ENCODE measurements at places on chromosomes 2 and 18. TPM values are rescaled to one million over a fixed set of nuclear protein-coding genes. Genes with fewer than 3 reads are reported as not detected.

- no peak for DNase-seq
Observed at GRCh38 chr18:50424877-50425690, 50.2 kb downstream of the SKA1 start.

DNA sequence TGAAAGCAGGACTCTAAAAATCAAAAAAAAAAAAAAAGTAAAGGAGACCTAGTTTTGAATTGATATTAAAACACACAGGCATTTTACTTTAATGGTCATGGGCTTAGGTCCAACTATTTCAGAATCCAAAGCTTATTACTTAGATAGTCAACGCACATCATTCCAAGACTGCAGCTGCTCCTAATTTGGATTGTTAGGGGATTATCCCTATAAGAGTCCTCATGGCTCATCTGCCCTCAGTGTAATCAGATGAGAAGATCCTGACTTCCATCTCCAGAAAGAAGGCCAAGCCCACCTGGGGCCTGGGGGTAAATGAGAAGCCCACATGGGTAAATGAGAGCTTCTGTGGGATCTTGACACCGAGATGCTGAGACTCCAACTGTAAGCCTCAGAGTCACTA is 424.2 kb downstream of the NRXN1 start:
- no peak for DNase-seq

- DNase-seq = no peak
Observed at GRCh38 chr2:46846536-46846935, 69.1 kb downstream of the MCFD2 start.

GRCh38 chr2:31446848-31447247 is 32.3 kb upstream of the XDH start:
- DNase-seq = peak; percentile 11

DNA sequence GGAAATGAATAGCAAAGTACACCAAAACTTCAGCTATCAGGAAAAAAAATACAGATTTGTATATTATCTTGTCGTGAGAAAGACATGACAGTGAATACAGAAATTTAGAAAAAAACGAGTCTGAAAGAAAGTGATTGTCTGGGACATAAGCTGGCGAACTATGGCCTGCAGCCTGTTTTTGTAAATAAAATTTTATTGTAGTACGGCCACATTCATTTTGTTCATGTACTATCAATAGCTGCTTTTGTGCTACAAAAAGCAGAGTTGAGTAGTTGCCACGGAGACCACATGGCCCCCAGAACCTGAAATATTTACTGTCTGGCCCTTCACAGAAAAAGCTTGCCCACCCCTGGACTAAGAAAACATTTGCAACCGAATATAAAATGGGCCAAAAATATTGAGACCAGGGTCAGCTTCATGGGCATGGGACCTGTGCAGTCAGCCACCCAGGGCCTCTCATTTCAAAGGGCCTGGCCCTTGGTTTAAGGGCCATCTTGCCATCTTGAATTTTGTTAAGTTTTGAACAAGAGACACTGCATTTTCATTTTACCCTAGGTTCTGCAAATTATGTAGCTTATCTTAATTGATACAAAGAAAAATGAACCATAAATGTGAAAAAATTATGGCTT is 17.9 kb downstream of the ANTXR1 start:
- no peak for DNase-seq

DNA sequence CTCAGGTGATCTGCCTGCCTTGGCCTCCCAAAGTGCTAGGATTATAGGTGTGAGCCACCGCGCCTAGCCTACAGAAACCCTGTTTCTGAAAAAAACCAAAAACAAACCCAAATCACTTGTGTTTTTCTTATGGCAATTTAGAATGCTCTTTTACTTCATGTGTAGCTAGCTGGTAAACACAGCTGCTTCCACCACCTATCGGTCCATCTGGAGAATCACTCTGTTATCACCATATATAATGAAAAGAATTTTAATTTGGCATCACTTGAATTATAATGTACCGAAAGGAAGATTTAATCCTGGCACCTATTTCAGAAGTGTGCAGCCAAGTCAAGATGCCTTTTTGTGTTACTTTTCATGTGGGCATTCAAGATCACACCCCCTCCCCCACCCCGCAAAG is 86.5 kb upstream of the ITGB6 start:
- no peak for DNase-seq

DNA sequence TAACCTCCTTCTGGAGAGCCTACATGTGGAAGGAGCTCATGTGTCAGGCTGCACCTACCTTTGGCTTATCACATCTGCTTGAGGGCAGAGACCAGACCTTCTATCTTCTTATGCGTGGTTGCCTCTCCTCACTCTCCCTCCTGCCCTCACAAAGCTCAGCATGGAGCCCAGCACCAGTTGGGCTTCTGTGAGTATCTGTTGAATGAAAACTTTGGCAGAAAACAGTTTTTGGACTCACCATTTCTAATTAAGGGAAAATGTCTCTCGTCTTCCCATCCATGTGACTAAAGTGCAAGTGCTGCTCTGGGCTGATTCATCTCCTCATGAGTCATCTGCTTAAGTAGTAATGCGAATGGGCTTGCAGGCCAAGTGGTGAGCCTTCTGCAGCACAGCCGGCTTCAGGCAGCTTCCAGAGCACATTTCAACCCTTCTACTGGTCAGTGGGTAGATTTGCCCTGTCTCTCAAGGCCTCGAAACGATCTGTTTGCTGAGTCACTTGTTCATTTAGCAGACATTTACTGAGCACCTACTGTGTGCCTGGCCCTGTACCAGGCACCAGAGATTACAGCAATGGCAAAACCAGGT is 102.6 kb downstream of the VSNL1 start:
- DNase-seq = no peak

DNA sequence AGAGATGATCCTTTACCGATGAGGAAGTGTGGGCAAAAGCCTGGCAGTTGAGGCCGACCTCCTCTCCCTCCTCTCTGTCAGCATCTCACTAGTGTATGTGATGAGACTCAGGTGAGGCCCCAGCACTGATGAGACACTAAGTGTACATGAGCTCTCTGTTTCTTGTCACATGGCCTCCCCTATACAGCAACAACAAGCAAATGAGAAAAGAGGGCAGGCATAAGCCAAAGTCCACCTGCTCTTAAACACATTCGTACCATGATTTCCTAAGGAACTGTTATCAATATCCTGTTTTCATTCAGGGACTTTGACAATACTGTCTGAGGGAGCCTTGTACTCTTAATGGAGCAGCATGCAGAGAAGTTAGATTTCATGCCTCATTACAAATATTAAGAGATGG is 113.0 kb downstream of the CNTNAP5 start:
- no peak for DNase-seq

DNA sequence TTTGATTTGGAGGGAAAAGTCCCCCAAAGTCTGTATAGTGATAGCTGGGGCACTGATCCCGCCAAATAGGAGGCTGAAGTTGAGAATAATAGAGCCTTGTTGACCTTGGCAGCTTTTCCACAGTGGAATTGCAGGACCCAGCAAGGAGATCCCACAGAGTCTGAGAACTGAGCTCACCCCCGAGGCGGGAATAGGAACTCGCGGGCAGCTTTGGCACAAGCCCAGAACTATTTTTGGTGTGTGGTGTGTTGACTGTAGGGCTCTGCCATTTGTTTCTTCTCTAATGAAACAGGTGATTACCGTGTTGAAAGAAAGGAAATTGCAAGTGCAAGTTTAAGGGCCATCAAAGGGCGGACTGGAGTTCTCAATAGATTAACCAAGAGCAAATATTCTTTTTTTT is 34.0 kb downstream of the SH3RF3 start:
- no peak for DNase-seq

DNA sequence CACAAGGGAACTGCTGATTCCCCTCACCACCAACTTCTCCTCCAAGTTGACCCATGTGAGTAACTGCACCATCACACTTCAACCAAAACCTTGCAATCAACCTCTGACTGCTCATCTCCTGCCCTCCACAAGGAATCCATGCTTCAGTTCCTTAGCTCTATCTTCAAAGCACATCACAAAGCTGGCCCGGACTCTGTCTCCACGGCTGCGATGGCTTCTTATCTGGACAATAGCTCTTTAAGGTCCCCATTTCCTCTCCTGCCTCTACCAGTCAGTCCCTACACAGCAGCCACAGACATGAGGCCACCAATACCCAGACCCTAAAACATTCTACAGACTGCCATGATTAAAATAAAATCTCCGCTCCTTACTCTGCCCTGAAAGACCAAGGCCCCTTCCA is 25.7 kb downstream of the MBOAT2 start:
- DNase-seq = no peak

DNA sequence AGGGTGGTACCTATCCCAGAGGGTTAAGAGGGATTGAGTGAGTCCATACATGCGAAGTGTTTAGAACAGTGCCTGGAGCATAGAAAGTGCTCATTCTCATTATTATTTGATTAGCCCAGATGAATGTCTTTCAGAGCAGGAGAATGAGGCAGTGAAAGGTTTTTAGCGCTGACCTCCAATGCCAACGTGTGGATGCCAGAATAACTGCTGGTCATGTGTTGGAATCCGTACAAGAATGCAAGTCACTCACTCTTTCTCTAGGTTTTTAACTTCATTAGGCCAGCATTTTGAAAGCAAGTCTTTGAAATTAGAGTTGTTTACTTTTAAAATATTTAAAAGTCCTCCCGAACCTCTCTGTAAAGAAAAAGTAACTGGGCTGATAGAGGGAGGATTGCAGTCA is 374.2 kb downstream of the EN1 start:
- no peak for DNase-seq

DNA sequence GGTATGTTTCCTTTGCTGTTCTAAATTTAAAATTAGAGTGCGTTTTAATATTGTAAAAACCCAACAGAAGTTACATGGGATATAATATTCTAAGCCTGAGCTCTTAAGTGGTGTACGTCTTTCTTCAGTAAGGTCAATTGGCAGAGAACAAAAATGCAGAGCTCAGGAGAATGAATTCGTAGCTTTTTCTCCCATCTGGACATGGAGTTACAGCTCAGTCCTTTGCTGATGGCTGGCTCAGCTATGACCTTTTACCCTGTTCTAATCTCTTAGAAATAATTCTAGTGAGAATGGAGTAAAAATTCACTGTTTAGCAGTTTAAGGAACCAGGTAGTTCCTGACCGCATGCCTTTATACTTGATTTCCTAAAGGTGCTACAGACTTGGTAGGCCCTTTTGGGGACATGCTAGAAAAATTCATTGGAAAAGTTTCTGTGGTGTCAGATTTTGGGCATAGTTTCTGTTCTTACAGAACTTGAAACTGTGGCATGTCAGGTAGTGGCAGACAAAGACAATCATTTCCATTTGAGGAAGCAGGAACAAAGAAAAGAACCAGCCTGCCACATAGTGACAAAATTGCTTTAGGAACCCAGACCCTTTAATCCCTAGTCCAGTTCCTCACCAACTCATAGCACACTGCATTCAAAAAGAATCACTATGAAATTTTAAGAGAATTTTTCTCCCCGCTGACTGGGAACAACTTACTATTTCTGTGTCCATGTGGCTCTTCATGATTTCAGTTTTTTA is 566.8 kb upstream of the ZNF804A start:
- no peak for DNase-seq

DNA sequence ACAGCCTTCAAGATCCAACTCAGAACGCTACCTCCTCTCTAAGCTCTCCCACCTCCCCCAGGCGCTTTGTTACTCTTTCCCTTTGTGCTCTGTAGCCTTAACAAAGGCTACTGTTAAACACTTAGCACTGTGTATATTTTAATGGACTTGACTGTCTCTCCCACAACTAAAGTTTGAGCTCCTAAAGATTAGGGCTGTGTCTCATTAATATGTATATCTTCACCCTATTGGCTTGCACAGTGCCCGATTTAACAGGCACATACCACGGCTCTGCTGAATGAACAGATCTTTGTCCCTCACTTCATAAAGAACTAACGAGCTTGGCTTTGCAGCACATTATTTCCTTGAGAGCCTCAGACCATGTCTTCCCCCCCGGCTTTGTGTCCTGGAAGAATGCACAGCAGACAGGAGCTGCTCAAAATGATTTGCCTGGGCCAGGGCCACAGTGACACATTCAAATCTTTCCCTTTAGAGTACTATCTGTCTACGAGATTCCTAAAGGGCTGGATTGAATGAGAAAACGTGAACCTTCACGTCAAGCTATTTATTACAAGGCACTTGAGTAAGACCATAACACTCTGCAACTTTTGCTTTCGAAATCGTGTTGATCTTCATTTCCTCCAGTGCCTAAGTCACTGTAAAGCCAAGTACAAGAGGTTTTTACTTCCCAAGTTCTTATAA is 22.1 kb downstream of the ABHD3 start:
- DNase-seq = no peak

- DNase-seq = no peak
Observed at GRCh38 chr2:102056079-102056581, 64.4 kb downstream of the IL1R2 start.

- no peak for DNase-seq
Observed at GRCh38 chr2:202577250-202578183, 57.3 kb upstream of the FAM117B start.

DUSP11 gene
- 18.0 TPM for polyA plus RNA-seq

RNU2-63P gene
- polyA plus RNA-seq = not detected

TSGA10 gene
- 2.5 TPM for polyA plus RNA-seq

NGEF gene
- polyA plus RNA-seq = 4.2 TPM

CDK15 gene
- polyA plus RNA-seq = 1.6 TPM

NDC80 gene
- 0.77 TPM for polyA plus RNA-seq

PRKAG3 gene
- not detected for polyA plus RNA-seq

C1GALT1C1L gene
- polyA plus RNA-seq = 2.9 TPM

LRRTM1 gene
- polyA plus RNA-seq = 1.1 TPM

SAG gene
- 0.03 TPM for polyA plus RNA-seq

CAVIN2 gene
- 129 TPM for polyA plus RNA-seq

COL4A3 gene
- polyA plus RNA-seq = 1.4 TPM

ORC2 gene
- polyA plus RNA-seq = 7.6 TPM

LINC00305 gene
- polyA plus RNA-seq = not detected
